NCI-H1436 (cell line): ENCODE measurements at places on chromosomes 16 and 17.

- DNase-seq = peak; percentile 44
These were observed 3.3 kb upstream of the IRX5 start for GRCh38 chr16:54927125-54928015.

GRCh38 chr16:5003828-5004227, 29.9 kb downstream of the NAGPA start:
- no peak for DNase-seq

GRCh38 chr17:16918443-16918842, 53.5 kb downstream of the TNFRSF13B start:
- no peak for DNase-seq

- DNase-seq = no peak
These were observed 354.6 kb upstream of the CDH11 start for GRCh38 chr16:65476448-65476955.

- DNase-seq = peak; percentile 47
These were observed 12.5 kb upstream of the SREBF1 start for GRCh38 chr17:17849147-17849820.

GRCh38 chr17:11705111-11705510, 106.8 kb downstream of the DNAH9 start:
- DNase-seq = no peak

GRCh38 chr16:48236286-48236685, 7.8 kb upstream of the LONP2 start:
- no peak for DNase-seq

GRCh38 chr16:67213197-67214019, 13.5 kb upstream of the TMEM208 start:
- no peak for DNase-seq

DNA sequence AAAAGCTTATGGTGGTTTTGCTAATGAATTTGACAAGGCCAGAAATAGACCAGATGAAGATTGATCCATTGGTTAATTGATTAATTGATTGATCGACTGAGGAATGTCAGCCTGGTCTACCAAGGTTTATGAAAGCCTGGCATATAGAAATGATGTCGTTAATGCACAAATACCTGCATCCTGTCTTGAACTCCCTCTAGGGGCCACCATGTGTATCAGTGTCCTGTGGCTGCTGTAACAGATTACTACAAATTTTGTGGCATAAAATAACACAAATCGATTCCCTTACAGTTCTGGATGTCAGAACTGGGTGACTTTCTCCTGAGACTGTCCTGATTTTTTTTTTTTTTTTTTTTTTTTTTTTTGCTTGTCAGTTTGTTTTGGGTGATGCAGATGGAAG, 553.2 kb downstream of the MAF start:
- DNase-seq = peak; percentile 27

DNA sequence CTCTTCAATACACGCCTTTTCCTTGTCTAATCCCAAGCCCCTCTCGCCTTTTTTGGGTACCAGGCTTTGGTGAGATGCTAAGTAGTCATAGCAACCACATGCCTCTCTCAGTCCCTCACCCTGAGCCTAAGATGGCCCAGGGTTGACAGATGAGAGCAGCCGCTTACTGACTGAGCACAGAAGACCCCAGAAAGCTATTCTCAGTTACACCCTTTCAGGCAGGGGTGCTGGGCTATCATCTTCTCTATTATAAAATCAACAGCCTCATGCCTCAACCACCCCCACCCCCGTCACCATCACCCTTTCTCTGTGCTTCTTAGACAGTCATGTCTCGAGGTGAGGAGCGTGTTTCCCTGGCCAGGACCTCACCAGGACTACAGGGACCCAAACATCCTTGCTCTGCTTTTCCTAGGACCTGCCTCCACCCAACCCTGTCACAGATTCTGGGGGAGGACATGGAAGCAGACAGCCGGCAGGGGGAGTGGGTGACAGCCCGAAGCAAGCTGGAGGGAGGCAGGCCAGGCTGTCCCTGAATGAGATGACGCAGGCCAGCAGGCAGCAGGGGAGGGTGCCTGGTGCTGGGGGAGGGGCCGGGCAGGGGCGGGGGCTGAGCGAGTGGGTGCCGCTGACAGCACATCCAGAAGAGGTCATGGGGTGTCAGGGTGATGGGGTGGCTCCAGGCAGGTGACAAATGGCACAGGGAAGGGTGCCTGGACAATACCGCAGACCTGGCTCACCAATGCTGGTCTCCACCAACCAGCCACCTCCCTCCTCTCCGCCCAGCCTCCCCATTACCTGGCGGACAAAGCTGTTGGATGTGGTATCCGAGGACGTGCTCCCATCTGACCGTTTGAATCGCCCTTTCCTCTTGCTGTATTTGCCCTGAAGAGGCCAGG, 3.1 kb downstream of the CACNB1 start:
- DNase-seq = no peak

- no peak for DNase-seq
These were observed 7.6 kb downstream of the CDK3 start for GRCh38 chr17:76008208-76008607.

DNA sequence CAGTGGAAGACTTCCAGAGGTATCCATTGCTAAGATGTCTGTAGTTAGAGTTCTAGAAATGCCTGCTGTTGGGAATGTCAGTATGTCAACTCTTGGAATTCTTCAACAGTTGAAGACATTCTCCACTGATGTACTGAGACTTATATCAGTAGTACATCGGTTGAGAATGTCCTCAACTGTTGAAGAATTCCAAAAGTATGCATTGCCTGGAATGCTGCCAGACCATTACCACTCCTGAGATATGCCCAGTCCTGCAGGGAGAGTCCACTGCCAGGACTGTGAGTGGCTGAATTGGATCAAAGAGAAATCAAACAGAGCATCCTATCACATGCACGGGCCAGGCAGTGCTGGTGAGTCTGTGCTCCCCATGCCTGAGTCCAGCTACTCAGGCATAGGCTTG, 42.0 kb downstream of the IL21R start:
- DNase-seq = no peak

GRCh38 chr17:77909816-77910215, 48.7 kb upstream of the TNRC6C start:
- no peak for DNase-seq

- no peak for DNase-seq
These were observed 16.8 kb downstream of the MARCHF10 start for GRCh38 chr17:62791235-62791734.

DNA sequence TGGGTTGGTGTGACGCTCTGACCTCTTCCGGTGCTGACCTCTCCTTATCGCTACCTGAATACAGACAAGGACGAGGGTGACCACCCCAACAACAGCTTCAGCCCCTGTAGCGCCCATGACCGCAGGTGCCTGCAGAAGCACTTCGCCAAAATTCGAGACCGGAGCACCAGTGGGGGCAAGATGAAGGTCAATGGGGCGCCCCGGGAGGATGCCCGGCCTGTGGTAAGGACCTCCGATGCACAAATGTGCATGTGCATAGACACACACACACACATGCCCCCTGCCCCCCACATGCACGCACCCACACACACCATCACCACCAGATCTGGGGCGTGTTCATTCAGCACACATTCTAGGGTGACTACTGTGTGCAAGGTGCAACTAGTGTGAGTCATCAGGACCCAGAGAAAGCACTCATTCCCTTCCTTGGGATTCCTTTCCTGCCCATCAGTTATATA, 9.7 kb downstream of the IGFBP4 start:
- no peak for DNase-seq
